D341Med (cell line): ENCODE measurements at places on chromosomes 7 and 10.

- DNase-seq, result no peak
Measured at GRCh38 chr7:40656349-40656748, 521.5 kb downstream of the SUGCT start.

GRCh38 chr7:41005374-41005901, 697.5 kb downstream of the INHBA start:
- no peak for DNase-seq

GRCh38 chr7:112377593-112377992, 72.7 kb upstream of the IFRD1 start:
- DNase-seq, result no peak

GRCh38 chr10:34768261-34768971, 46.7 kb downstream of the PARD3 start:
- no peak for DNase-seq

GRCh38 chr7:24036033-24036412, 248.0 kb upstream of the NPY start:
- no peak for DNase-seq

DNA sequence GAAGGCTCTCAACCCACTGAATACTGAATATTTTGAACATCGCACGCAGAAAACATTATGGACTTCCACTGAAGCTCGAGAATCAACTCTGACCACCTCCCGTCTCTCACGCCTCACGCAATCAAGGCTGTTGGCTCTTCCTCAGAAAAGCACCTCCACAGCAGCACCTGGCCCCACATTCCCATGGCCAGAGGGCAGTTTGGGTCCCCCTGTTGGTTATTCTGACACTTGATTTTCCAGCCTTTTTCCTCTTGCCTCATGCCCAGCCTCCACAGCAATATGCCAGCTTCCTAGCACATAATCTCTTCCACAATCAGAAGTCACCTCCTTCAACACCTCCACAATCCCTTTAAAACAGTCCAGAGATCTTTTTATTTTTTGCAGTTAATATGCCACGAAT, 55.9 kb downstream of the SVOPL start:
- no peak for DNase-seq

GRCh38 chr10:126867567-126868365, 37.5 kb upstream of the DOCK1 start:
- no peak for DNase-seq

DNA sequence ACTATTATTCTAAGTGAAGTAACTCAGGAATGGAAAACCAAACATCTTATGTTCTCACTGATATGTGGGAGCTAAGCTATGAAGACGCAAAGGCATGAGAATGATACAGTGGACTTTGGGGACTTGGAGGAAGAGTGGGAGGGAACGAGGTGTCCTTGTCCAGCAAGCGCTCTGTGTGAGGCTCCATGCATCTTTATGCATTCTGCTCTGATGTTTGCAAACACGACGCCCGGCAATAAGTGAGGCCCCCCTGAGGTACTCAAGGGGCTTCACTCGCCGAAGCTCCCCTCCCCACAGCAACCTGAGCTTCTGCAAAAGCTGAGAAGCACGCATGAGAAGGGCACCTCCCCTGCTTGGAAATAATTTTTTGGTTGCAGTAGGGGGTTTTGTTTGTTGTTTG, 103.3 kb downstream of the LHPP start:
- DNase-seq, result no peak

GRCh38 chr7:5625938-5626337, 155.5 kb downstream of the RNF216 start:
- no peak for DNase-seq

DNA sequence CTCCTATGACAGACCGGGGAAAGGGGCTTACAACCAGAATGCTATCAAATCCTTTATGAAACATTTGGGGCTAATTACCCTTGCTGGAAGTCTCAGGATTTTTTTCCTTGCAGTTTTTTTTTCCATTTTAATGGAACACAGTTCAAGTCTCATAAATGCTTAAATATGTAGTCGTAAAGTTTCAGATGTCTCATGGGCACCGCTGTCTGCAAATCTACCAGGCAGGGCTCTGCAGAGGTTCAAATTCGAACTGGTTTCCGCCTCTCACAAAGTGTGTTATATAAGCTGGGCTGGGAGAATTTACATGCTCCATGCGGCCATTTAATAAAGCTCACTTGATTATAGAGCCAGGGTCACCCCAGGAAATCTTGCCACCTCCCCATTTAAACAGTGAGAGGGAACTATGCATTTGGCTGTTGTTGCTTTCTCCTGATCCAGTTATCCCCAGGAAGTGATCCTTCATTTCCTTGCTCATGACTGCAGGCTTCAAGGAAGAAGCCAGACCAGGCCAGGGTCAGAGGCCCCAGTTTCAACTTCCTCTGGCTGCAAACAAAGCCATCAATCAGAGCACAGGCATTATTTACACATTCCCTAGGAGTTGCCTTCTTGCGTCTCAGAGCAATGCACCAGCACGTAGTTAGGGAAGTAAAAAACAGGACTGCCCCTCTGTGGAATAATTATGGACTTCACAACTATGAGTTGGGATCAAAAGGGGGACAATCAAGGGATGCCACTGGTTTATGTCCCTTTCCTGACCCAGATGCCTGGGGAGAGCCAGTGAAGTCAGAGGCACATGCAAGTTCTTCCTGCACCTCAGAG, 358.8 kb downstream of the PRPF18 start:
- DNase-seq, result no peak

DNA sequence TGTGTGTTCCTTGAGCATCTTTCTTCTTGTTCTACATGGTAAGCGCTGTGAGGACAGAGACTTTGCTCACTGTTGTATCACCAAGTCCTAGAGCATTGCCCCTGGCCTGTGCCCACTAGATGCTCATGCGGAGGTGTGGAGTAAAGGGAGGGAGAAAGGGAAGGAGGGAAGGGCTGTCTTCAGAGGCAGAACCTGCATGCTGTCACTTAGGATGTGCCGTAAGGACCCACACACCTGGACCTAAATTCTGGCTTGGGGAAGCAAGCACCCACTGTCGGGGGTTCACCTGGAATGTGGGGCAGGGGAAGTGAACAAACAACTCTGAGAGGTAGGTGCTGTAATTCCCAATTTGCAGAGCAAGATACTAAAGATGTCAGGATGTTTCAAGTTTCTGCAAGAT, 129.5 kb downstream of the PTPN20 start:
- DNase-seq, result no peak

- no peak for DNase-seq
Measured at GRCh38 chr7:142519079-142520078, 229.9 kb upstream of the PRSS1 start.

DNA sequence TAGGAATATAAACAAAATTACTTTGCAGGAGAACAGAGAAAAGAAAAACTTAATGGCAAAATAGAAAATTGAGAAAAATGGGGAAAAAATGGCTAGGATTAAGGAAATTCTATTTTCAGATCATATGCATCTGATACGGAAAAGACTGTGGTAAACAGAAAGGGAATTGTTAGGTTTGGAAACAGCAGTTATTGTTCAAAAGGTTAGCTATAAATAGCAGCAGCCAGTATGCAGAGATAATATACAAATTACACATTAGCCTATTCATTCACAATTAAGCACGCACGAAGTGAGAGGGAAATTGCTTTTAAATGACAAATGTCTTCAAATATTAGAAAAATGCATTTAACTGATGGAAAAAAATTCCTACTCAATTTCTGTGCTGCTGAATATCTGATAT, 224.1 kb upstream of the FAM3C start:
- no peak for DNase-seq

- no peak for DNase-seq
Measured at GRCh38 chr7:98860071-98860470, 9.7 kb downstream of the TMEM130 start.
